Posterior cingulate gyrus (tissue), 11 donors: ENCODE measurements at places on chromosomes 7 and 10.
A peak's percentile ranks its signal among the peaks of the same experiment; 100 is the strongest.

DNA sequence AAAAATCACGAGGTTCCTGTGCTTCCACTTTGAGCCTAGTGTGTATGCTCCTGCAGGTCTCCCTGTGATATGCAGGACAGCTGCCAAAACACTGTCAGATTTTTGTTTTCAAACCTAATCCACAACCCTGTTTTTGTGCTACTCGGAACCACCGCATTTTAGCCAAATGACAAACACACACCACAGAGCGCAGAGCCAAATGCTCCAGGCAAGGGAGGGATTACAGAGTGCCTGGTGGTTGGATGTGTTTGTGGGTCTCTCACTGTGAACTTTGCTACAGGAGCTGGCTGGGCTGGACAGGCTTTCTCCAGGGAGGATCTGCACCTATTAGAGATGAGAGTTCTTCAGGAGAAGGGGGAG is 5.7 kb upstream of the RBM28 start:
- no peak for DNase-seq

- DNase-seq = no peak
Observed at GRCh38 chr7:135204341-135204749, 7.0 kb downstream of the WDR91 start.

GRCh38 chr10:97574374-97575126 is 2.0 kb downstream of the ANKRD2 start:
- no peak for DNase-seq

DNA sequence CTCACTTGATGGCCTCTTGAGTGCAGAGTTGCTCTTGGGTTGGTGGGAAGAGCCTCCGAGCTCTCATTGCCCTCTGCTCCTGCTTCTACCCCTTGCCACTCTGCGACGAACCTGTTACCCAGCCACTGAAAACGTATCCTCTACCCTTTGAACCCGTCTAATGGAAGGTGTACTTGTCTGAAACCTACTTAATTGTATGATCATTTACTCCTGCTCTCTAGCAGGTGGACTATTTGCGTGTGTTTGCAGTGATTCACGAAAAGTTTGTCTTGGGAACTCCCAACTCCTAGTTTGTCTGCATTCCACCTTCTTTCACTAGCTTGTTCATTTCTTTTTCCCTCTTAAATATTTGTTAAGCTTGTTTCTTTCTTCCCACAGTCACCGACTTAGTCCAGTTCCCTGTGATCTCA is 503 bp downstream of the CROT start:
- no peak for DNase-seq

DNA sequence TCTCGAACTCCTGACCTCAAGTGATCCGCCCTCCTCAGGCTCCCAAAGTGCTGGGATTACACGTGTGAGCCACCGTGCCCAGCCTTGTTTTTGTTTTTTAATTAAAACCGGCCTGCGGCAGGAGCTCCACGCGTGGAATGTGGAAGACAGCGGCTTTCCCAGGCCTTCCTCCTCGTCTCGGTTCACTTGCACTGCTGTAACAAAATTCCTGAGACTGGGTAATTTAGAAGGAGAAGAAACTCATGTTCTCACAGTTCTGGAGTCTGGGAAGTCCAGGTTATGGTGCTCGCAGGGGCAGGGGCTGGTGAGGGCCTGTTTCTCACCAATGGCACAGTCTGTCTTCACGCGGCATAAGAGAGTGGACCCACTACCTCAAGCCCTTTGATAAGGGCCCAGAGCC is 14.4 kb upstream of the CRYGN start:
- DNase-seq = no peak

GRCh38 chr7:147298611-147299043 is 1182.0 kb downstream of the CNTNAP2 start:
- no peak for DNase-seq

GRCh38 chr7:141511676-141512396 is 39.4 kb upstream of the AGK start:
- DNase-seq = peak; percentile 36

DNA sequence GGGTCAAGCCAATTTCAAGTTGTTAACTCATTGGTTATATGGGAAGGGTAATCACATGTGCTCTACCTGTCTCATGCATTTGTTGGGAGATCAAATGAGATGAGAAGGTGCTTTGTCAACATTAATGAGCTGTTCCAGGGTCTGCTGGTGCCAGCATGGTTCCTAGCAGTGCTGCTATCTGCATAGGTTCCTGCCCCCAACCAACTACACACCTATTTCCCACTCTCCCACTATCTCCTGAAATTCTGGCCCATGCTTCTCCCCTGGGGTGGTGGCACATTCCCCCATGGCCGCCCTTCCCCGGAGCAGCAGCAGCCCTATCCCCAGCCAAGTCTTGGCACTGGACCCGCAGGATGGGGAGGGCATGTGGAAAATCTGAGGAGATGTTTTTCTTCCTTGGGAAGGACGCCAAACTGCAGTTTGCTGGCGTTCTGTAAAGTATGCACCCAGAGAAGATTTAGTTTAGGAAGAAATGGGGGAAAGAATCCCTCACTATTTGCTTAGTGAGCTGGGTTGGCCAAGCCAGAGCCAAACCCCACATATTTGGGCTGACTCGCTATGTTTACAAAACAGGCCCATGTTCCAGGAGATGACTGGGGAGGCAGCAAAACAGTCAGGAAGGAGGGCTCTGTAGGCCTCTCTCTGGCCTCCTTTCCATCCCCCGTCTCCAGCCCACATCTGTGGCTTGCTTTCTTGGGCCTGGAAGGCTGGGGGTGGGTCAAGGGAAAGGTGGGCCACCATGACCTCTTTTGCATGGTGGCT is 42.5 kb downstream of the PPP1R3C start:
- peak; percentile 70 for DNase-seq

GRCh38 chr7:5629941-5630340 is 151.5 kb downstream of the RNF216 start:
- DNase-seq = peak; percentile 92

- DNase-seq = peak; percentile 85
Observed at GRCh38 chr7:105013816-105014692, at the start of gene KMT2E. Gene KMT2E (plus strand): TSS chr7:105014205. CDS start chr7:105040953, 26,748 bp downstream.
